ENCODE measurements at places on chromosomes 1 and 21.
A peak's percentile ranks its signal among the peaks of the same experiment; 100 is the strongest.

DNA sequence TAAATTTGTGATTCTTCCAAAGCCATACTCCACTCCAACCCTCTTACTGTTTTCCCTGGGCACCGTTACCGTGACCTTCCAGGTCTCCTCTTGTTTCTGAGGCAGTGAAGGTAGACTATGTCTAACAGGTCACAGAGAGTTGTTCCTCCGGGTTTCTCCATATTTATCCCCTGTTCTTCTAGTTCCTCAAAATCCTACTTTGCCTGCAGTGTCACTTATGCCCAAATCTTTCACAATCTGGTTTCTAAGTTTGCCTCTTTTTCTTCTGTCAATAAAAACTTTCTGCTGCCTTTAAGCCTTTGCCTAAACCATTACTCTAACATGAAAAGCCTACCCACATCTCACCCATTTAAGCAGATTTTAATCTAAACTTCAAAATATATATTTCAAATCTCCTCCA is 87.7 kb downstream of the C4BPA start:
- DNase-seq = no peak

GRCh38 chr1:186620566-186621350 is 59.5 kb downstream of the PTGS2 start:
- peak; percentile 23 for DNase-seq

- DNase-seq = no peak
Measured at GRCh38 chr1:89735479-89735878, 85.4 kb upstream of the LRRC8D start.

- DNase-seq = no peak
Measured at GRCh38 chr1:167083066-167083665, 7.0 kb downstream of the GPA33 start.

DNA sequence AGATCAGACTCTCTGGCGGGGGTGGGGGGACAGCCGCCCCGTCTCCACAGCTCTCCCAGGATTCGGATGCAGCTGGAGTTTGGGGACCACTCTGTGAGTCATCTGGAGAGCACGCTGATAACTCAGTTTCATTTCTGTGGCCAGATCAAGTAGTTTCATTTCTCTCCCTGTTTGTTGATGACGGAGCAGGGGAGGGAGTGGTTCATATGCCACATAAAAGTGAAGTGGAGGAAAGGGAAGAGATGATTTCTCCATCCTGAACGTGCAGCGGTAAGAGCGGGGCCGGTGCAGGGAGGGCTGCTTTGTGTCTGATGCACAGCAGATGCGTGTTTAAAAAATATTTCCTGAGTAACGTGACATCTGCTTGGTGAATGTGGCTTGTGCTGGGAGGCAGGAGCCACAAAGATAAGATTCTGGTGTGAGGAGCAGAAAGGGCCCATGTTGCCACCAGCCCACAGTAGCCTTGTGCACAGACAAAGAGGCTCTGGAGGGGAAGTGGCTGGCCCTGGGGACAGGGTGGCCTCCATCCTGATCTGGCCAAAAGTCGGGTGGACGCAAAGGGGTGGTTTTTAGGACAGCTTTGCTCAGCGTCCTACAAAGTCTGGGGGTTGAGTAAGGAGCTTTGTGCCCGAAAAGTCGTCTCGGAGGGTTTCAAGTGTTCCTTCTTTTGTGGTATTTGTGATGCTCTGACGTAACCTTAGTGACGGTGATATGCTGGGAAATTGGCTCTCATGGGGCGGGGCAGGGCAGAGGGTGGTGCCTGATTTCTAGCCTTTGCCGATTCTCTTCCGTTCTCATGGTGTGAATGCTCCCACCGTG is at the start of gene MX2:
Gene MX2 (plus strand): TSS at position 242 of the 819 bp plus-strand sequence. CDS start 14,880 bp downstream, outside the sequence.
- DNase-seq = no peak

GRCh38 chr1:28329395-28330153 is 734 bp downstream of the MED18 start:
- DNase-seq = peak; percentile 28

DNA sequence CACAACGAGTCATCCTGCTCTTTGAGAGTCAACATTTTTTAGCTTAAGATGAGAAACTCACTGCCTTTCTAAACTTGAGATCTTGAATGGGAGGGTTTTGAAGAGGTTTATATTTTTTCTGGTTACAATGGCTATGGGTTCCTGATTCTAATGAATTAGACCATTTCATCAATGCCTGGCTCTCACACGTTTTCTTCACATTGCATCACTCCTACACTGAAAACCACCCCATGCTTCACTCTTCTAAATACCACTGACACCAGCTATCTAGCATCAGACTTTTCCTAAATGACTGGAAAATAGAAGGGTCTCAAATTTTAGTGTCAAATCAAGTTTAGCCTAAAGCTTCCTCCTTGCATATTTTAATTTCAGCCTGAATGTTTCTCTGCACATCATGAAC is 606.1 kb upstream of the USP24 start:
- DNase-seq = no peak

DNA sequence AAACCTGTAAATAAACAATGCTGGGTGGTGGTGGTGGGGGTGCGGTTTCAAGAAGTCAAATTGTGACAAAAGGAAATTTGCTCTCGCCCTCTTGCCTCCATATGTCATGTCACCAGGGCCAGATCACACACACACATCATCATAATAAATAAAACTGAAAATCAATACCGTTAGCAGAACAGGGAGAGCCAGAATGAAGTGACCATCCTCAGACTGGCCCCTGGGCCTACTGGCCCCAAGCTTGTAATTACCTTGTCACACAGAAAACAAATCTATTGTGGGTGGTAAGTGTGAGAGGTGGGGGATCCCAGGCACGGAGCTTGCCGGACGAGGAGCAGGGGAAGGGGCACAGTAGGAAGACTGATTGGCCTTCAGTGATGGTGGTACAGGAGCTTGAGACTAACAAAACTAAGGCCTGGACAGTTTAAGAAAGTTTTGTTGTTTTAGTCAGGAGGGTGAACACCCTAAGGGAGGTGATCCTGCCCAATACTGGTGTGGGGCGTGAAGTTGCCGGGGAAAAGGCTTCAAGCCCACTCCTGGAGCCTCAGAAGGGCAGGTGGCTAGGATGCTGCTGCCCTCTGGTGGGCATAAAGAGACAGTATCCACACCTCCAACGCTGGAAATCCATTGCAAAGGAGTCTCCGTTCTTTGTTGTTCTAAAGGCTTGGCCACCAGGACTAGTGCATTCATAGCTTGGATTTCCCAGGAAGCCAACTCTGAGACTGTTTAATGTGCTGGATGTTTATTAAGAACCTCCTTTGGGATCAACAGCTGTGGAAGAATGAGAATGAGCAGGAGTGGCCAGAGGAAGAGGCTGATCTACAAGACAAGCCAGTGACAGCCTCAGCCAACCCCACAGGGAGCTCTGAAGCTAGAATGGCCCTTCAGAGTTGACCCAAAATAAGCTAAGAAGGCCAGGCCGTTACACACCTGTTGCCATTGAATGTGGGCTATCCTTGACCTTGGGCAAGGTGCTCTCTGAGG is 8.1 kb upstream of the C1orf216 start:
- peak; percentile 8 for DNase-seq
